ENCODE measurements at places on chromosomes 13 and 19. TPM values are rescaled to one million over a fixed set of nuclear protein-coding genes. Genes with fewer than 3 reads are reported as not detected.

Gene MBD3L3
- total RNA-seq: not detected

DNA sequence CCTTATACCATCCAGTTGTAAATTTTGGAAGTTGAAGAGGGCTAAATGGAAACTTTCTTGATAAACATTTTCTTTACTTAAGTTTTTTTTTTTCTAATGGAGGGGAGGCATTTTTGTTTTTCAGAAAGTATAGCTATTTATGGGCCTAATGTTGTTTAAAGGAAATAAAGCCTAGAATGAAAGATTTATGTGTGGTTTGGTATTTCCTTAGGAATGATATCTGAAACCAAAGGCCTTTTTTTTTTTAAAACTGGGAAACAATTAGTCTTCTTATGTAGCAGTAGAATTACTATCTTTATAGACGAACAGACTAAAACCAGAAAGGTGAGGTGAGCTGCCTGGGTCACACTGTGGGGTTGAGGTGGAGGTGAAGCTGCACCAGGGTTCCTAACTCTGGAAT, 80.1 kb downstream of the ESD start:
- DNase-seq: no peak

GRCh38 chr13:57740719-57741118, 109.2 kb downstream of the PCDH17 start:
- no peak for DNase-seq

Gene C1QTNF9B
- total RNA-seq: not detected

DNA sequence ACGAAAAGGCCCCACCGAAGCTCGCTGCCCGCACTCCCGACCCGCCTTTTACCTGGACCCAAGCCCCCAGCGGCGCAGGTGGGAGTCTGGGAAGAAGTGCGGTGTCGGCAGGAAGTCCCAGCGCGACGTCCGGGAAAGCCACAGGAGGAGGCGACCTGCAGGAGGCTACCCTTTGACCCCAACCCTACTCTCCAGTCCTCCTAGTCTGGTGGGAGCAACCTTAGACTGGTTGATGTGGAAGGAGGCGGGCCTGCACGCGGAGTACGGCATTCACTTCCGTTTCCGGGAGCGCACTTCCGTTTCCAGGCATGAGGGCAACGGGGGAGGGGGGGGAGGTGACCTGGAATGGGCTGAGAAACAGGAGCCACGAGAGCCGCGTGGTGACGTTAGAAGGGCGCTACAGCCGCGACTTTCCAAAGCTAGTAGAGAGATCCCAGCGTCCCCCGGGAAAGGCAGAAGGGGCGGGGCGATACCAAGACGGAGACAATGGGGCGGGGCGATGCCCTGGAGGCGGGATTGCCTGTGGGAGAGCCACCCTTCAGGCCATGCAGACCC, 28.5 kb downstream of the ZNF266 start:
- peak; percentile 49 for DNase-seq

- no peak for DNase-seq
These were observed 30.7 kb upstream of the LPAR6 start for GRCh38 chr13:48443442-48444208.

Gene CLPTM1
- 68.6 TPM for total RNA-seq

GRCh38 chr13:75135325-75135825, 346.6 kb downstream of the TBC1D4 start:
- no peak for DNase-seq

- DNase-seq: no peak
These were observed 16.0 kb upstream of the URI1 start for GRCh38 chr19:29926031-29926430.

- no peak for DNase-seq
These were observed 38.3 kb downstream of the COL4A1 start for GRCh38 chr13:110268576-110269185.
